ENCODE measurements at places on chromosomes 1 and 21.

DNA sequence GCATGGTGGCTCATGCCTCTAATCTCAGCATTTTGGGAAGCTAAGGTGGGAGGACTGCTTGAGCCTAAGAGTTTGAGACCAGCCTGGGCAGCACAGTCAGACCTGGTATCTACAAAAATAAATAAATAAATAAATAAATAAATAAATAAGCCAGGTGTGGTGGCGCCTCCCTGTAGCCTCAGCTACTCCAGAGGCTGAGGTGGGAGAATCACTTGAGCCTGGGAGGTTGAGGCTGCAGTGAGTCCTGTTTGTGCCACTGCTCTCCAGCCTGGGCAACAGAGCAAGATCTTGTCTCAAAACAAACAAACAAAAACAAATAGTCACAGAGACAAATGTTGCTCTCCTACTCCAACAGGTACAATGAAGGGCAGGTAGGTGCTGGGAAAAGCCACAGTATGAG lies 242.4 kb upstream of the POU3F1 start:
- DNase-seq: no peak

DNA sequence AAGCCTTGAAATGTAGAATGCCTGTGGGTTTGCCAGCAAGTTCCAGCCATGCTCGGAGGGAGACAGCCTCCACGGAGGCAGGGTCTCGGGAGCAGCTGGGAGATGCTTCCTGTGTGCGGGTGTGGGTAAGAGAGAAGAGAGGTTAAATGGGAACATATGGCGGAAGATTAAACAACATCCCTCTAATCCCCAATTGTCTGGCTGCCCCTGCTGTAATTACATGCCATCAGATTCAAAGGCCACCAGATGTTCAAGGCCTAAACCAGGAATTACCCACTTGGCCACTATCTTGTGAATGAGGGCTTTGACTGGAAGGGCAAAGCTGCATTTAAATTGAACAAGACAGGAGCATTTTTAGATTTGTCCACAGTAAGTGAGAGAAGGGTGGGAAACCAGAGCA lies 81.4 kb upstream of the BACE2 start:
- DNase-seq: no peak

- DNase-seq: no peak
These were observed 19.8 kb downstream of the ZBTB17 start for GRCh38 chr1:15956150-15956549.

GRCh38 chr21:34927992-34928391 lies 121.1 kb downstream of the RUNX1 start:
- DNase-seq: no peak

GRCh38 chr1:246460406-246460805 lies 46.7 kb downstream of the SMYD3 start:
- DNase-seq: no peak

GRCh38 chr1:166874464-166874863 lies 1.6 kb downstream of the TADA1 start:
- DNase-seq: no peak

DNA sequence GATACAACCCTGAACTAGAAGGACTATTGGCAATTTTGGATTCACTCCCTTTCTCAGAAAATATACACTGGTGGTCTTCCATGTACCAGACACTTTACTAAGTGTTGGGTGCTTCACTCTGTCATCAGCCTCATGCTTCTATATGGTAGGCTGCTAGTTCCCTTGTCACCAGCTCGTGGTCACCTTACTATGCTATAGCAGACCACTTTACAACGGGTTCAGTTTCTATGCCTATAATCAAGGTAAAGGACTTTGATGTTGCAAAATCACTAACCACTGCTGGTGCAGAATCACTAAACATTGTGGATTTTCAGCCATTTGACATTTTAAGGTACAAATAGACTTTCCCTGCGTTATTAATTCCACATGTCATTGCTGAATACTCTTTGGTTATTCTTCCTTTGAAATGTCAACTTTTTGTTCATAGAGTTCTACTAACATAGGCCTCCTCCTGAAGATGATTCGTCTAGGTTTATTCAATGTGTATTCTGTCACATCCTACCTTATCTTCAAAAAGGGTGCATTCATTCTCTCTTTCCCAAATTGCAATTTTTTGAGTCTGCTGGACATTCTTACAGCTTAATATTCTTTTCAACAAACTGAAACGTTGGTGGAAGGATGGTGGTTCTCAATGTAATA lies 78.3 kb downstream of the LRRC8C start:
- no peak for DNase-seq

- DNase-seq: no peak
These were observed 414.0 kb upstream of the KAZN start for GRCh38 chr1:14184454-14184853.

DNA sequence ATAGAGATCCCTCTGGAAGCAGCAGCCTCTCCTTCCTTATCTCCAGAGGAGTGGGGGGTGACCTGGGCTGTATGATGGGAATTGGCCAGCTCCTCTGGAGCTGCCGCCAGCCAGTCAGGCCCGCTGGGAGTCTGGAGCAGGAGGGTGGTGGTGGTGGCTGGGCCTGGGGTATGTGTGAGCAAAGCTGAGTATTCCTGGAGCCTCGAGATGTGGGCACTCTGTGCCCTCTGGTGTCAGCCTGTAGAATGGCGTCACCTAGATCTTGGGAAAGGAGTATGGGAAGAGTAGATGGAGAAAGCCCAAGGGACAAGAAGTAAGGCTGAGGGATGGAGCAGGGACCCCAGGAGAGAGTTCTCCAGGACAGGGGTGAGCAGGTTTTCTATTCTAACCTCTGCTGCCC lies 16.0 kb downstream of the VANGL2 start:
- no peak for DNase-seq

GRCh38 chr1:203273206-203273868 lies 32.0 kb upstream of the BTG2 start:
- peak; percentile 87 for DNase-seq

GRCh38 chr1:44941424-44942324 lies 44.7 kb downstream of the EIF2B3 start:
- DNase-seq: no peak

DNA sequence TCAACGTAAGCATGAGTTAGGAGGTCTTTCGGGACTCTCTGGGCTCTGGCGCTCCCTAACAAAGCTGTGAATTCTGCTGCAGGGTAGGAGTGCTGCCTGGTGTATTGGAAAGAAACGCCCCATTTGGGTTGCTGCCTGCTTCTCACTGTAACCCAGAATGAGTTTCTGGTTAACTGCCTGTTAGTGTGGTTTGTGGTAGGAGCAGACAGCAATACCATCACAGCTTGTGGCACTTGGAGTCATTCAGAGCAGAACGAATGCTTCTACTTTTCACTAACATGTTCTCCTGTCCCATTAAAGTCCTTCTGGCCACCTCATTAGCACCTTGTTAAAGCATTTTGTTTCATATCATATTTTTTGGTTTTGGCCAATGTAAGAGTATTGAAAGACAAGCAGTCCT lies 18.1 kb downstream of the MAP3K7CL start:
- DNase-seq: no peak

DNA sequence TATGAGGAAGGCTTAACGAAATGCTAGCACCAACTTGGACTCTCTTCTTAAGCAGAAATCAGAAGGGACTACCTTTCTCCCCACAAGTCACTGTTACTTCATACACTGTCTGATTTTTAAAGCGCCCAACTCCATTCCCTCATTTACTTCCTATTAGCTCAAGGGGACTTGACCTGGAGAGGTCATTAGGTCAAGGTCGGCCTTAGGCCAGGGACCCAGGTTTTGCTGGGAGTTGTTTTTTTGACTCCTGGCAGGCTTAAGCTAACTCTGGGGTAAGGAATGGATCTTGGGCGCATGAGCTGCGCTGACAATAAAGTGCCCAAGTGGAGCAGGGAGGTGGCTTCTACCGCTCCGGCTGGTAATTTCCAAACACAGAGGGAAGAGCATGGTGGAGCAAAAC lies 16.8 kb downstream of the ADAR start:
- no peak for DNase-seq

- DNase-seq: no peak
These were observed 98.4 kb upstream of the BMP8A start for GRCh38 chr1:39392851-39393573.

DNA sequence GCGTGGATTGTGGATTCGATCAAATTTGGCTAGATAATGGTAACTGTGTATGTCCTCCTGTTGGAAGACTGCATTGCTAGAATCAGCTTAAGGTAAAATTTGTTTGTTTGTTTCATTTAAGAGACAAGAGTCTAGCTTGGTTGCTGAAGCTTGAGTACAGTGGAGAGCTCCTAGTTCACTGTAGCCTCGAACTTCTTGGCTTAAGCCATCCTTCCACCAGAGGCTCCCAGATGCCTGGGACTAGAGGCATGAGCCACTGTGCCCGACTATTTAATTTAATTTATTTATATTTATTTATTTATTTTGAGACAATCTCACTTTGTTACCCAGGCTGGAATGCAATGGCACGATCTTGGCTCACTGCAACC lies 1.5 kb downstream of the PHACTR4 start:
- DNase-seq: no peak

GRCh38 chr1:94675373-94675772 lies 133.8 kb upstream of the F3 start:
- DNase-seq: no peak

GRCh38 chr1:6328696-6329095 lies 64.9 kb downstream of the ACOT7 start:
- no peak for DNase-seq

DNA sequence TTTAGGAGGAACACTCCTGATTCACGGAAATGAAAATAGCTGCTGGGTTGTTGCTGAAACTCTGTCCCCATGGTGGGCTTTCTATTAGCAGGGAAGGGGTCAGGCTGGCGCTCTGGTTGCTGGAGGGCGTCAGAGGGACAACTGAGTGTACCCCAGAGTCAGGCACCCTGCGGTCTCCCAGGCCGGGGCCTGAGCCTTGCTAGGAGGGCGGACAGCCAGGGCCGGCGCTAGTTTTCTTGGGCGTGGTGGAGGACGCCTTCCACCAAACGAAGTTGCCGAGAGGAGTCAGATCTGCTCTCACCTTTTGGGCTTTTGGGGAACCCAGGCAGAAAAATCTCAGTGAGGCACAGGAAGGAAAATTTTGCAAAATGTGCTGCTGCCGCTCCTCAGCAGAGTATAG lies 54.8 kb downstream of the NGF start:
- DNase-seq: no peak

GRCh38 chr1:162087574-162087973 lies 18.1 kb downstream of the NOS1AP start:
- DNase-seq: no peak

DNA sequence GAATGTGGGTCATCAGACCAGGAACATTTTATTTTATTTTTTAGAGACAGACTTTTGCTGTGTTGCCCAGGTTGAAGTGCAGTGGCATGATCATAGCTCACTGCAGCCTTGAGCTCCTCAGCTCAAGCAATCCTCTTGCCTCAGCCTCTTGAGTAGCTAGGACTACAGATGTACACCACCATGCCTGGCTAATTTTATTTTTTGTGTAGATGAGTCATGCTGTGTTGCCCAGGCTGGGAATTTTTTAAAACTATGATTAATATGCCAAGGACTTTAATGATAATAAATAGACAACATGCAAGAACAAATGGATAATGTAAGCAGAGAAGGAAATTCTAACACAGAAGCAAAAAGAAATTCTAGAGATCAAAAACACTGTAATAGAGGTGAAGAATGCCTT lies 142.4 kb downstream of the AK5 start:
- DNase-seq: no peak

DNA sequence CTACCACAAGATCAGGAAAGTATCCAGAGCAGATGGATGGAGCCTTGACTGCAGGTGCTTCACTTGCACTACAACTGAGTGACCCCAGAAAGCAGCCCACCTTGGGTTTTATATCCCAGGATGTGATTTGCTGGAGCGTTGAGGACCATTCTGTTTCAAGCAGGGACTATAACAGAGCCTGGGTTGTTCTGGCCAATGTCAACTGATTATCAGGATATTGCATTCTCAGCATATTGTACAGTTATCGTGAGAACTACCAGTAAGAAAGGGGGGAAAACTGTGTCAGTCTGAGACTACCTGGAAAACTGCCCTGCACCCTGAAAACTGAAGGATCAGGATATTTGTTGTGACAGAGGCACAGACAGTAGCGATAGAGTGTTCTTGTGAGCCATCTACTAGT lies 8.0 kb downstream of the ZNF669 start:
- no peak for DNase-seq

DNA sequence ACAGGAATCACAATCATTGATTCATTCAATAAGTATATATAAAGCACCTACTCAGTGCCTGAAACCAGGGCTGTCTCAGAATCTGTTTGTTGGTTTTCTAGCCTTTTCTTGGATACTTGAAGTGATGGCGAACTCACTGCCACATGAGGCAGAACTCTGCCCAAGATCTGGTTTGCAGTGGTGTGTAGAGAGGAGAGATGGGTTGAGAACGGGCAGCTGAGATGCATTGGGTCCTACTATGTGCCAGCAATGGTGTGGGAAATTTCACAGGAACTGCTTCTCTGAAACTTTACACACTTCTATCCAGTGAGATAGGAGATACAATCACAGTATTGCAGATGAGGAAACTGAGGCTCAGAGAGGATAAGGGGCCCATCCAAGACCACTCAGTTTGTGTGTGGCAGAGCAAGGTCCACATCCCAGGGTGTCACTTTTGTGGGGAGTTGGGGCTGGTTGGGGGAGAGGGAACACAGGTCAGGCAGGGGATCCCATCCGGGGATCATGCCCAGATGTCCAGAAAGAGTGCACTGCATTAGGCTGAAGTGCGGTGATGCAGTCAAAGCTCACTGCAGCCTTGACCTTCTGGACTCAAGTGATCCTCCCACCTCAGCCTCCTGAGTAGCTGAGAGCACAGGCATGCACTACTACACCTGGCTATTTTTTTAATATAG lies 83.7 kb upstream of the IFFO2 start:
- no peak for DNase-seq

DNA sequence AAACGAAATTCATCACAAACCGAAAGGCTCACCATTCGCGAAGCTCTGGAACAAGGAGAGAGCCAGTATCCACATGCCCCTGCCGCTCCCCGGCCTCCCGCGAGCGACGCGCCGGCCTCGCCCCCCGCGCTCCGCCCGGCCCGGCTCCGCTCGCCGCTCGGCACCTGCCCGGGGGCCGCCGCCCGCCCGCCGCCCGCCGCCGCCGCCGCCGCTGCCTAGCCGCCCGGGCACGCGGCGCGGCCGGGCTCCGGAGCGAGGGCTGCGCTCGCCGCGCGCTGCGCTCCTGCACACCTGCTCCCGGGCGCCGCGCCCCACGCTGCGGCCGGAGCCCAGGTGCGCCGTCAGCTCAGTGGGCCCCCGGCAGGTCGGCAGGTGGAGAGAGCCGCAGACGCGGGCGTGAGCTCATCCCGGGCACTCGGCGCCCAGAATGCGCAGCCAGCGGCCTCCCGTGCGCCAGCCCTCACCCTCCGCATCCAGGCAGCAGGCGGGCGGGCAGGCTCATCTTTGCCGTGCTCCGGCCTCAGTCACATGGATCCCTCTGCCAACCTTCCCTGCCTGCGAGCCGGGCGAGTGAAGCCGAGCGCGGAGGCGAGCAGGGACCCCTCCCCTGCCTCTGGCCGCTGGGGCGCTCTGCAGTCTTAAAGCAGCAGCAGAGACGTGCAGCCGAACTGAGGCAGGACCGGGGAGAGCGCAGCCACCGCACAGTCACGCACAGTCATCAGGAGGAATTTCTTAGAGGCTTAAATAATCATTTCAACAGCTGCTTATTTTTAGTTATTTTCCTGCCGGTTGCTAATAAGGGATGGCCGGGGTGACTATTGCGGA lies at the start of gene DSCAM:
Gene DSCAM (minus strand): TSS at position 572 of the 825 bp plus-strand sequence. CDS start 497 bp downstream, at position 75.
- DNase-seq: no peak

- DNase-seq: no peak
These were observed 773 bp downstream of the CHD1L start for GRCh38 chr1:147243228-147243685.

GRCh38 chr1:44798481-44799365 lies 1.5 kb upstream of the PLK3 start:
- DNase-seq: no peak

Measured in stimulated activated CD8-positive, alpha-beta memory T cell treated with anti-CD3 and anti-CD28 coated beads, Interleukin-12 subunit alpha, Interleukin-12 subunit beta, amount 100 ng/mL, for 1 hour (primary cell).